ENCODE measurements at places on chromosomes 7 and 10. TPM values are rescaled to one million over a fixed set of nuclear protein-coding genes. Genes with fewer than 3 reads are reported as not detected.

DNA sequence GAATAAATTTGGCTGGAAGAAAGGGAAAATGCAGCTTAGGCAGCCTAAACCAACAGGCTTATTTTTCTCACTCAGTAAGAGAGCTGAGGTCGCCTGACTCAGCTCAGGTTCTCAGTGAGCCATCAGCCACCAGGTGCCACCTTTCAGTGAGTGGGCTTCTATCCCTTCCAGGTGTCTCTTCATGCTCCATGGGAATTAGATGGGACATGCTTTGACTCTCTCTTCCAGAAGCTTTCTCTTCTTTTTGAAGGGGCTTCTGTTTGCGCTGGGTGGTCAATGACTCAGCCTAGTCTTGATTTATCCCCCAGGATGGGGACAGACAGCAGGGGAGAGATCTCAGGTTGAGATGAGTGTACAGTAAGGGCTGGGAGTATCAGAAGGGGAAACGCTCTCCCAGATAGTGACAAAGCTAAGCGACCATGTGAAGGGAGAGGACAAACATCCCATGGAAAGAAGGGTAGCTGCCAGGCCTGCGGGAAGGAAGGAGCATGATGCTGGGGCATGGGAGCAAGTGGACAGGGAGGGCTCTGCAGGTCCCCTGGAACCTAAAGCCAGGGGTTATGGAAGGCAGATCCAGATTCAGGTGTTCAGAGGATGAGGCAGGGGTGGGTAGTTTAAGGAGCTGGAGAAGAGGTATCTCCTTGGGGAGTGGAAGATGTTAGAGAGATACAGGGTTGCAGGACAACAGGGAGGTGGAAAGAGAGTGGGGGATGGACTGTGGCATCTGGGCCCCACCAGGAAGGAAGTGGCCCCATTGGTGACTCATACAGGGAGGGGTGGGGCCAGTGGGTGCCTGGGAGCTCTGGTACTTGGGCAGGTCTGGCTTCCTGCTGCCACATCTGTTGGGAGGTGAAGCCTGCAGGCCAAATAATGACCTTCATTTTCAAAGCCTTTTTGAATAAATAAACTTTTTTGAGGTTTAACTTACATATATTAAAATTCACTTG, 32.5 kb downstream of the OGDH start:
- H3K27ac ChIP-seq, result peak overlapping the region; percentile 96
- H3K27me3 ChIP-seq, result no peaks in the 10 kb centered on the region
- no peak overlapping the region for H3K4me3 ChIP-seq
- DNase-seq, result peak; percentile 21
- H3K36me3 ChIP-seq, result no peaks in the 10 kb centered on the region

DNA sequence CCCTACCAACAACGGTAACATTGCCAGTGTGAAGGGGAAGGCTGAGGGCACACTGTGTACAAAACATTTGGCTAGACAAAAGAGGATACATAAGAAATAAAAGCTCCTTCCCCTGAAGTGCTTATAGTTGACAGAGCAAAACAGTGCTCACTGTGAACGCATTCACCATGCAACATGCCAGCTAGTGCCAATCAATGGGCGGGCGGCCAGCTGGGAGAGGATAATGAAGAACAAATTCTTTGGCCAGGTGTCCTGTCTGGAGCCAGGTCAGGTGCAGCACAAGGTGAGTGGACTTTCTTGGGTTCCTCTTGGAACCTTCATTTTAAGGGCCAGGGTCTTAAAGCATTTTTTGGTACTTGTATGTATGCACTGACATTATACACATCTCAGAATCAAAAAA, 106.1 kb downstream of the ICA1 start:
- H3K4me3 ChIP-seq, result no peak overlapping the region
- no peaks in the 10 kb centered on the region for H3K27me3 ChIP-seq
- peaks cover 3% of the 10 kb centered on the region for H3K4me1 ChIP-seq
- H3K27ac ChIP-seq, result no peak overlapping the region

DNA sequence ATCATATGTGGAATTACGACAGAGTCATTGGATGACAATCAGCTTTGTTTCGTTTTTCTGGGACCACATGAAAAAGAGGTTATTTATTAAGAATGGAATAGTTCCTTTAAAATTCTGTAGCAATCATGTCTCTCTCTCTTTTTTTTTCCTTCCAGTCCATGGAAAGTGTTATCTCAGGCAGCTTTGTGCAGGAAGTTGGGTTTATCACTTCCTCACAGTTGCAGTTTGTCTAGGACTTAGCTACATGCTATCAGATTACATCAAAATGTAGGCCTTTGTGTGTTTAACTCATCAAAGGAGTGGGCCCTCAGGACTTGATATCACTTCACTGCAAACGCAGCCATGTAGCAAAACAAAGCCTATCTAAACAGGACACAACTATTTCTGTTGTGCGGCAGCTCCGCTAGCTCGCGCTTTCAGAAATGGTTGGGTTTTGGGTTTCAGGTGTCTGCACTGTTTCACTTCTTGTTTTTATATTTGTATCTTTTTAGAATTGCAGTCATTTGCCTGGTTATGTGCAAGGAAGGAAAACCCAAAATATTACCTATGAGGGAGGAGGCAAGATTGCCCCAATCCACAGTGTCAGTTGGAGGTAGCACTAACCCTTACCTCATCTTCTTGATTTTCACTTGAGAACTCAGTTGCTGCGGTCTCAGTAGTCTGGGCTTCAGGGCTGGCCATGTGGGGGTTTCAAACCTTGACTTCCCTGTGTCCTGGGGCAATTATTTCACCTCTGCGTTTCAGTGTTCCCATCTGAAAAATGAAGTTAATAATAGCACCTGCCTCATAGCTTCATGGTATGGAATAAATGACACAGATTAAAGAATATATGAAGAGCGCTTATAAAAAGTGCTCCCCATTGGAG, 66.7 kb downstream of the HHEX start:
- no peaks in the 10 kb centered on the region for H3K36me3 ChIP-seq
- no peak overlapping the region for H3K4me3 ChIP-seq
- no peaks in the 10 kb centered on the region for H3K4me1 ChIP-seq
- H3K27ac ChIP-seq, result no peak overlapping the region

- no peaks in the 10 kb centered on the region for H3K36me3 ChIP-seq
- no peak overlapping the region for H3K27ac ChIP-seq
- H3K4me1 ChIP-seq, result peaks cover 10% of the 10 kb centered on the region
- H3K4me3 ChIP-seq, result peak overlapping the region; percentile 67
Observed at GRCh38 chr10:81875467-81876252, 666 bp downstream of the NRG3 start.

DNA sequence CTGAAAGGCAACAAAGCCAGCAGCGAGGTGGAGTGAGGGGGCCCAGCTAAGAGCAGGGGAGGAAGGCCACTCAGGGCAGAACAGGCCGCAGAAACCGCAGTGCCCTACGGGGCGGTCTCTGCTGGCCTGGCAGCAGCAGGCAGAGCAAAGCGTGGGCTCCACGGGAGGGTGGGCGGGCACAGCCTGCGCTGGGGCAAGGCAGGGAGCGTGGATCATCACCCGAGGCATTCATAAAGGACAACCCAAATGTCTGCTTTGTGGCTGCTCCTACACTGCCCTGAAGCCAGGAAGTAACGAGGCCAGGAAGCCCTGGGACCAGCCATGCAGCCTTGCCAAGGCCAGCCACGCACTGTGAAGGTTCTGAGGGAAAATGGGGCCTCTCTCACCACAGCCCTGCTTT, 127.5 kb downstream of the MAD1L1 start:
- DNase-seq, result no peak
- H3K36me3 ChIP-seq, result no peaks in the 10 kb centered on the region
- no peak overlapping the region for H3K4me3 ChIP-seq
- peaks cover 4% of the 10 kb centered on the region for H3K4me1 ChIP-seq

DNA sequence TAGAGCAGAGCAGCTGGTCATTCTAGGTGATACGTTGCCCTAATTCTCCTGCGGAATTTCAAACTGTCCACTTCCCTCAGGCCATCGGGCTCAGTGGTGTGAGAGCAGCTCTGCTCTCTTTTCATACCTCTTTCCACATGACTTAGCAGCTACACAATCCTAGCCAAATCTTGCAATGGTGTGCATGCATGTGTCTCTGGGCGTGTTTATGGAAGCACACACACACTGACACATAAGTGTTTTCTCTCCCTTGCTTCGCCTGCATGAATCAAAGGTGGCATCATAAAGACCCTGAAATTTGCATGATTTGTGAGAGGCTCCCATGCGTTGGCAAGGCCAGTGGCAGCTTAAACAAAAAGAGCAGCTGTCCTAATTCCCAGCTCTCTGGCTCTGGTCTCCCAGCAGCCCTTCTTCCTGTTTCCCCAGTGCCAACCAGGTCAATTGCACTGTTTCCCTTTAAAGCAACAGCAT, 1189.5 kb downstream of the GATA3 start:
- no peak overlapping the region for H3K4me3 ChIP-seq
- no peak for DNase-seq
- H3K27me3 ChIP-seq, result no peaks in the 10 kb centered on the region

DNA sequence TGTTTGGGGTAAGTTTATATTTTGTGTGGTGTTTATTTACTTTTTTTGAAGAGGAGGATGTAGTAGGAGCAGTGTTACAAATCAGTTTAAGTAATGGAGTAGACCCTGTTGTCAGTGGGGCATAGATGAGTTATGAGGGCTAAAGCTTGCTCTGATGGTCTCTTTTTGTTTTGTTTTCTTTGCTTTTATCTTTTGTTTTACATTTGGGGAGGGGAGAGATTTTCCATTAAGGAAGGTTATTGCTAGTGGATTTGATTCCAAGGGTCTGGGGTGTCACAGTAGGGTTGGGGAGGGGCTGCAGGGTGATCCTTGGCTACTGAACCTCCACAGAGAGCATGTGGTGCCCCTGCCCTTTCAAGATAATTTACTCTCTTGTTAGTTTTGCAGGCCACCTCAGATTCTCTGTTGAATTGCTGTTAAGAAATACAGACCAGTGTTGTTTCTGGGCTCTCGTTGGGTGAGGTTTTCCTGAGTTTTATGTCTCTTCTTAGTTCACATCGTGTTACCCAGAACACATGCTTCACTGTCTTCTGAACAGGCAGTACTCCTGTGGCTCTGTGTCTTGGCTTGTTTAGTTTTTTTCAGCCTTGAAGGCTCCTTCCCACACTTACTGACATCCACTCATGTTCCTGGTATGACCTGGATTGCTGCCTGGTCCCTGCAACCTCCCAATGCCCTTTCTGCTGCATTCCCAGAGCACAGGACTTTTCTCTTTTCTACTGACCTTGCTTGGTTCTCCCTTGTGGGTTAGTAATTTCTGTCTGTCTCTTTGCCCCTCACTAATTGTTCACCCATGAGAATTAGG, 4.2 kb downstream of the KIFBP start:
- peaks cover 5% of the 10 kb centered on the region for H3K4me1 ChIP-seq
- H3K36me3 ChIP-seq, result peaks cover 3% of the 10 kb centered on the region
- no peak overlapping the region for H3K4me3 ChIP-seq

- H3K4me3 ChIP-seq, result no peak overlapping the region
- DNase-seq, result no peak
- H3K4me1 ChIP-seq, result no peaks in the 10 kb centered on the region
- peaks cover 3% of the 10 kb centered on the region for H3K36me3 ChIP-seq
Observed at GRCh38 chr10:102927311-102928010, 9.4 kb downstream of the CNNM2 start.

- H3K27me3 ChIP-seq, result no peaks in the 10 kb centered on the region
- H3K27ac ChIP-seq, result no peak overlapping the region
- no peak overlapping the region for H3K4me3 ChIP-seq
- H3K36me3 ChIP-seq, result no peaks in the 10 kb centered on the region
- no peak for DNase-seq
Observed at GRCh38 chr10:79331709-79332108, 15.6 kb upstream of the PPIF start.

DNA sequence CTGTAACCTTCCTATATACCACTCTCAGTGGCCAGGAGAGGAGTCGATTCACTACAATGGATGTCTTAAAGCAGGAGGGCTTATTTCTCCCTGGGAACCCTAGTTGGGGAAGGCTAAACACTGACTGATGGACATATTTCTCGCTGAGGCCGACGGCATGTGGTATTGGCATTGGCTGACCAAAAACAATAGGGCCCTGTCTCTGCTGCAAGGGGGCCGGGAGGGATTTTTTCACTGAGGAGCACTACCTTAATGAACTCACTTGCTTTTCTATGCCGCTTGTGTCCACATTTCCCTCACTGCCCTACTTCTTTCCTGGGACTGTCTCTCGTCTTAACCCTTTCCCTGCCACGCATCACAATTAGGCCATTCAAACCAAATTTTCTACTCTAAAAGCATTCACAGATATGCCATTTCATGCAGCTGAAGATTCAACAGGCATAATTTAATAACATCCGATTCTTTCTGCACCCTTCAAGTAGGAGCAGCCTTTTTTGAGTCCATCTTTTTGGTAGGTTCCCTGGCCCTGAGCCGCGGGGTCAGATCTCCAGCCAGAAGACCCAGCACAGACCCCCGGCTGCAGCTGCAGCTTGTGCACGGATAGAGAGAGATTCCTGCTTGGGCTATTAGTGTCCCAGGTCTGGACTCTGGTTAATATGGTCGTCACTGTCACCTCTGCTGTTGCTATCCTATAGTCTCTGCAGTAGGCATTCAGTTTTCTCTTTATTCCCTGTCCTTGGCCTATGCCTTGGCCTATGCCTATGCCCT, 118.7 kb downstream of the HIPK2 start:
- no peaks in the 10 kb centered on the region for H3K27me3 ChIP-seq
- peaks cover 10% of the 10 kb centered on the region for H3K4me1 ChIP-seq
- no peaks in the 10 kb centered on the region for H3K36me3 ChIP-seq
- DNase-seq, result no peak
- H3K27ac ChIP-seq, result peak overlapping the region; percentile 74

DNA sequence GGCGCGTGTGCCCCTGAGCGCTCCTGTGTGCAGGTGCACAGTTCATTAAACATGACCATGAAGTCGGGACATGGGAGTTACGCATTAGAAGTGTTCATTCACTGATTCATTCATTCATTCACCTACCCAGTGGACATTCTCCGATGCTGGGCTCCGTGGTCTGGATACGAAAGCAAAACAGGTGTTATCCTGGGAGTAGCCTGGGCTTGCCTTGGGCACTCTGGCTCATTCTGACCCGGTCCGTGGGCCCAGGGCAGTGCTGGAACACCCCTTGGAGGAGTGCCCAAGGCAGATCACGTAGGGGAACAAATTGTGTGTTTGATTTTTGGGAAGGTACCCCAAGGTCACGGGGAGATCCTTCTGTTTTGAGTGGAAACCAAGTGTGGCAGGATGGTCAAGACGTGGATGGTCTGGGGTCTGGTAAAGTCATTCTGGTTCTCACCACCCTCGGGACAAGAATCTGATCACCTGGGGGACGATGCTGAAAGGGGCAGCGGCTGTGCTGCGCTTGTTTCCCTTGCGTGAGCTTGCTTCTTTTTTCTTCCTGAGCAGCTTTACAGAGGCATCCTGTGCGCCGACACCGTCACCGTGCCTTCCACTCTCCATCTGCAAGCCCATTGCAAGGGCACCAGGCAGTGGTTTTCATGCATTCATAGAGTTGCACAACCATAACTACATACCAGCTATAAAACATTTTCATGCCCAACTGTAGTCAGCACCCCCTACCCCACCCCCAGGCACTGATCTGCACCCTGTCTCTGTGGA, 10.1 kb downstream of the ELFN1 start:
- no peak overlapping the region for H3K27ac ChIP-seq
- no peaks in the 10 kb centered on the region for H3K27me3 ChIP-seq
- peak; percentile 24 for DNase-seq
- H3K36me3 ChIP-seq, result no peaks in the 10 kb centered on the region
- no peaks in the 10 kb centered on the region for H3K4me1 ChIP-seq

GIMAP7 gene
- total RNA-seq, result 43.6 TPM

EXOC6 gene
- total RNA-seq, result 17.0 TPM

LRRD1 gene
- total RNA-seq, result 0.25 TPM

ACSM6 gene
- not detected for total RNA-seq

ZNF783 gene
- total RNA-seq, result 21.8 TPM

NKX2-3 gene
- total RNA-seq, result not detected

KIFBP gene
- total RNA-seq, result 26.7 TPM

RPEL1 gene
- total RNA-seq, result not detected

Data from kidney (tissue), 22 donors.